ENCODE measurements at places on chromosomes 4 and X. TPM values are rescaled to one million over a fixed set of nuclear protein-coding genes. Genes with fewer than 3 reads are reported as not detected.
A peak's percentile ranks its signal among the peaks of the same experiment; 100 is the strongest.

GRCh38 chrX:12197030-12197429, 58.8 kb downstream of the FRMPD4 start:
- no peak for DNase-seq

DNA sequence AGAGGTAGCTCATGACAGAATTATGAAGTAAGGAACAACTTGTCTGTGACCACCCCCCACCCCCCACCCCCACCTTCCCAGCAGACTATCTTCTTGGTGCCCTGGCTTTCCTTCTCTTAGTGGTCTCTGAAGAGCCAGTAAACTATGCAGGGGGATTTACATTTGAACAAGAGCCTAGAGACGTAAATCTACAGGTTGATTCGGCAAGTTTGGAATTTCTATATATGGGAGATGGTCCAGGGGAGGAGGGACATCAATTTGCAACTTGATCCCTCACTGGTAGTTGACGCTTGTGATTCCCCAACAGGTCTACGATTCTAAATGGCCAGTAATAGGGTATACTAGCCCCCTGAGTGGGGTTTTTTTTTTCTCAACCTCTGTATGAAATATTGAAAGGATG, 36.7 kb downstream of the IL13RA1 start:
- no peak for DNase-seq

The NIPAL1 gene
- 0.52 TPM for total RNA-seq

GRCh38 chrX:154507673-154508383, 8.2 kb downstream of the FAM3A start:
- no peak for DNase-seq

DNA sequence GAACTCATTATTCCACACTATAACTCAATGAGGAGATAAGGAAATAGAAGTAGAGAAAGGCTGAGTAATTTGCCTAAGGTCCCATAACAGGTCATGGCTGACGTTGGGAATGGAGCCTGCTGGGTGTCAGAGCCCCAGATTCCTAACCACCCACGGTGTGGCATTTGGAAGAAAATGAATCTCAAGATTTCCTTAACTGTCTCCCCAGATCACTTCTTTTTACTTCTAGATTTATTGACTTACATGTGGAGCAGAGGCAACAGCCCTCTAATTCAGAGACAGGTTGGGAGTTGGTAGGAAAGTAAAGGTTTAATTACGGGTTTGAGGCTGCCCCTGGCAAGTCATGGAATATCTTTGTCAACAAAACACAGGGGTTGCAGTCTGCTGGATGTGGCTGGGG, 134.0 kb downstream of the ARHGAP10 start:
- DNase-seq, result no peak

- peak; percentile 40 for DNase-seq
Observed at GRCh38 chr4:174318829-174319764, 35.4 kb downstream of the CEP44 start.

Measured in CD4-positive, CD25-positive, alpha-beta regulatory T cell (primary cell).